ENCODE measurements at places on chromosomes 3 and 15.

GRCh38 chr15:96889734-96890480 lies 559.4 kb downstream of the NR2F2 start:
- no peaks in the 10 kb centered on the region for H3K27me3 ChIP-seq
- peaks cover 3% of the 10 kb centered on the region for H3K4me1 ChIP-seq
- H3K4me3 ChIP-seq: peak overlapping the region; percentile 61
- no peak for DNase-seq
- H3K36me3 ChIP-seq: no peaks in the 10 kb centered on the region
- peak overlapping the region; percentile 65 for H3K27ac ChIP-seq

- no peaks in the 10 kb centered on the region for H3K4me1 ChIP-seq
- no peak overlapping the region for H3K4me3 ChIP-seq
- H3K27ac ChIP-seq: no peak overlapping the region
- no peaks in the 10 kb centered on the region for H3K36me3 ChIP-seq
- DNase-seq: no peak
These were observed 222.3 kb upstream of the CMC1 start for GRCh38 chr3:28018925-28019718.

DNA sequence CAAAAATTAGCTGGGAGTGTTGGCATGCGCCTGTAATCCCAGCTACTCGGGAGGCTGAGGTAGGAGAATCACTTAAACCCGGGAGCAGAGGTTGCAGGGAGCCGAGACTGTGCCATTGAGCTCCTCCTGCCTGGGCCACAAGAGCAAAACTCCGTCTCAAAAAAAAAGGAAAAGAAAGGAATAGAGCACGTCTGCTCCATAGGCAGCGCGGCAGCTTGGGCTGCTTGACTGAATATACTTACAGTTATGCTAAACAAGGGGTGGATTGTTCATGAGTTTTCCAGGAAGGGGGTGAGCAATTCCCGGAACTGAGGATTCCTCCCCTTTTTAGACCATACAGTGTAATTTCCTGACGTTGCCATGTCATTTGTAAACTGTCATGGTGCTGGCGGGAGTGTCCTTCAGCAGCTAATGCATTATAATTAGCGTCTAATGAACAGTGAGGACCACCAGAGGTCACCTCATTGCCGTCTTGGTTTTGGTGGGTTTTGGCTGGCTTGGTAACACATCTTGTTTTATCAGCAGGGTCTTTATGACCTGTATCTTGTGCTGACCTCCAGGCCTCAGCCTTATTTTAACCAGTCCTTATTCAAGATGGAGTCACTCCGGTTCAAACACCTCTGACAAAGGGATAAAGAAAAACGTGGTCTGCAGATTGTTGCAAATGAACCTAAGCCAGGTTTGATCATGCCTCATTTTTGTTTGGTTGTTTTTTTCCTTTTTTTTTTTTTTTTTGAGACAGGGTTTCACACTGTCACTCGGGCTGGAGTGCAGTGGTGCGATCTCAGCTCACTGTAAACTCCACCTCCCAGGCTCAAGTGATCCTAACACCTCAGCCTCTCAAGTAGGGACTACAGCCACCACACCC lies 24.9 kb upstream of the SENP5 start:
- no peaks in the 10 kb centered on the region for H3K4me1 ChIP-seq
- H3K36me3 ChIP-seq: no peaks in the 10 kb centered on the region
- H3K4me3 ChIP-seq: no peak overlapping the region
- no peak overlapping the region for H3K27ac ChIP-seq
- no peaks in the 10 kb centered on the region for H3K27me3 ChIP-seq
- no peak for DNase-seq

- no peak overlapping the region for H3K4me3 ChIP-seq
- no peak overlapping the region for H3K27ac ChIP-seq
- no peaks in the 10 kb centered on the region for H3K4me1 ChIP-seq
- no peak for DNase-seq
- H3K27me3 ChIP-seq: no peaks in the 10 kb centered on the region
These were observed 23.0 kb upstream of the CCK start for GRCh38 chr3:42289026-42289425.

DNA sequence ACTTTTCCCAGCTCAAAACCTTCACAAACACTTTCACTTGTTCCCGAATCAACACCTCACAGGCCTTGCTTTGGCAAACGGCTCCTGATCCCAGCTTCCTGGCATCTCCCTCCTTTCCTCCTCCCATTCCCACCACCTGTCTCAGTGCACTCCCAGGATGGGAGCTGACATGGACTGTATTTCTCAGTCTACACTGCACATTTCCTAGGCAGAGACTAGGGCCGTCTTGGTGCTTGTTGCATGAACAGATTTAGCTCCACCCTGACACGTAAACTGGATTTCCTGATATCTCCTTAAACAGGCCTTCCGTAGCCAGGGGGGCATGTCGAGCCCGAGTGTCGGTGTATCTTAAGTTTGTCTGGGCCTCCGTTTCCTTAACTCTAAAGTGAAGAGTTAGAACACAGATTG lies 790 bp upstream of the WHAMM start:
- no peak overlapping the region for H3K27ac ChIP-seq
- no peak overlapping the region for H3K4me3 ChIP-seq
- H3K27me3 ChIP-seq: no peaks in the 10 kb centered on the region
- DNase-seq: no peak
- H3K4me1 ChIP-seq: peaks cover 10% of the 10 kb centered on the region

DNA sequence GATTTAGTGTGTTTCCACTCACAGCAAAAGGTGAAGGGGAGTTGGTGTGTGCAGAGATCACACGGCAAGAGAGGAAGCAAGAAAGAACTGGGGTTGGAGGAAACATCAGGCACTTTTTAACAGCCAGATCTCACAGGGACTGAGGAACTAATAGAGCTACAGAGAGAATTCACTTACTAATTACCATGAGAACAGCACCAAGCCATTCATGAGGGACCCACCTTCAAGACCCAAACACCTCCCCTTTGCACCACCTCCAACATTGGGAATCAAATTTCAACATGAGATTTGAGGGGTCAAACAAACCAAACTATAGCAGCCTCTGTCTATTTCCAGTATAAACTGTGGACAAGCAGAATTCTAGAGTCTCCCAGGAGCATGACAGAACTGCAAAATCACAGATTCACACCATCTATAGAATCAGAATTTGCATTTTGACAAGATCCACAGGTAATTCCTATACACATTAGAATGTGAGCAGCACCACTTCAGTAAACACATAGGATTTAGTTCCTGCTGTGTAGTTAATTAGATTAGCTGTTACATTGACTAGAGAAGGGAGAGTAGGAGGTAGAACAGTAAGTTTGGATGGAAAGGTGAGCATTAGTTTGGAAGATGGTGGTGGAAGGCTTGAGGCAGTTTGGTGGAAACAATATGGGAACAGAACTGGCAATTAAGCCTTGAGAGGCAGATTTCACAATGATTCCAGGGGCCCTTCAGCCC lies 311.7 kb downstream of the NSUN3 start:
- no peak overlapping the region for H3K27ac ChIP-seq
- DNase-seq: no peak
- no peaks in the 10 kb centered on the region for H3K4me1 ChIP-seq
- H3K27me3 ChIP-seq: no peaks in the 10 kb centered on the region
- H3K36me3 ChIP-seq: no peaks in the 10 kb centered on the region

DNA sequence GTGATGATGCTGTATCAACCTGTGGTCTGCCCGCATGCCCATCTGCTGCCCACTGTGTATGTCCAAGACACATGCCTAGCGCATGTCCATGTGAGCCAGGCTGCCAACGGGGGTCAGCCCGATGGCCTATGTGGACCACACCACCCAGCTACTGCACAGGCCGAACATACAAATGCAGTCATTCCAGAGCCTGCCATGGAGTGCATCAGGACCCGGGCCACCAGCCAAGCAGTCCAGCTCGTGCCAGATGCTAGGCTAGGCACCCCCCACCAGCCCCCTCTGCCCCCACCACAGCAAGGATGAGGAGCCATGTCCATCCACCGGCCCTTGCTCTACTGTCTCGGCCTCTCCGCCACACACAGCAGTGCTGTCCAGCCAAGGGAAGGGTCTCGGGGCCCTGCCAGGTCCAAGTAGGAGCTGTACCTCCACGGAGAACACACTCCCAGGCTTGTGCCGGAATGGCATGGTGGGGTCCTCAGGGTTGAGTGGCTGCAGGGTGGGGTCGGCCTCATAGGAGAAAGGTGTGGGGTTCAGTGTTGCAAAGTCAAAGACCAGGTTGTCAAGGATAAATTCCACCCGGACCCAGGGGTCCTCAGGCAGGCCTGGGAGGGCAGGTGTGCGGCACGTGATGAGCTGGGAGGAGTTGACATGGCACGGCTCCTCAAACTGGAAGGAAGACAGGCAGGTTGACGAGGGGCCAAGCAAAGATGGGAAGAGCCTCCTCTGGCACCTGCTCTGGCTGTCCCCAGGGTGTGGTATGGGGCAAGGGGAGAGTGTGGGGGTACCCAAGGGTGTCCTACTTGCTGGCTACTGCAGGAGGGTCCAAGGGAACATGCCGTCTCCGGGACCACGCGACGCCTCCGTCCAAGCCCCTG lies 15.3 kb downstream of the PLXNB1 start:
- no peak overlapping the region for H3K27ac ChIP-seq
- H3K4me1 ChIP-seq: no peaks in the 10 kb centered on the region
- H3K36me3 ChIP-seq: peaks cover 25% of the 10 kb centered on the region
- DNase-seq: no peak
- H3K27me3 ChIP-seq: no peaks in the 10 kb centered on the region
- H3K4me3 ChIP-seq: no peak overlapping the region

GRCh38 chr3:21140785-21141184 lies 610.2 kb downstream of the ZNF385D start:
- no peak for DNase-seq
- H3K4me1 ChIP-seq: no peaks in the 10 kb centered on the region
- no peak overlapping the region for H3K4me3 ChIP-seq
